ENCODE measurements at places on chromosomes 2 and 18.
A peak's percentile ranks its signal among the peaks of the same experiment; 100 is the strongest.

DNA sequence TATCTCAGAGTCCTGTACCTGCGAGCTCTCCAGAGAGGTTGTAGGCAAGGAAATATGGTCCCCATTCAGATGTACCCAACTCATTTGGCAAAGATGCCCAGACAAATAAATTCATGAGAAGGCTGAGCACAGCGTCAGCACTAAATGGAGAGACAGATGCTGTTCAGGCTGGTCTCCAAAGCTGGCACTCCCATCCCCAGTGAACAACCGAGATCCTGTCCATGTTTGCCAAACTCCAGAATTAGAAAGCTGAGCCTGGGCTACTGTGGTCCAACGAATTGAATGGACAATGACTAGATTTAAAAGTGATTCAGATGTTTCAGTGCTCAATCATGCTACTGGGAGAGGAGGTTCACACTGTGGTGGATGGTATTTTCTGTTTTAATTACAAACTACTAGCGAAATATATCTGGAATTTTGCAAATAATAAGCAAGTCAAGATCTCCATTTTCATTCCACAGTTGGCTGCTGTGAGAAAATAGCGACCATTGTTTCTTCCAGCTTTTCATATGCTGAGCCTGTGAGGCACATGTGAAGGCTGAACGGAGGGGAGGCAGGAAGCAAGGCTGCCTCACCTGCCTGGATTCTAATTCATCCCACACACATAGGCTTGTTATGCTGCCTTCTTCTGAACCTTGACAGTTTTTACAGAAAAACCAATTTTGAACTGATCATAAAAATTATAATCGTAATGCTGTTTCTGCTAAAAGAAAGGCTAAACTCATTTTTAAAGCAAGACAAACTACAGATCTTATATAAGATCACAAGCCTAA, 22.6 kb upstream of the DAPL1 start:
- no peak for DNase-seq
- H3K27ac ChIP-seq, result no peak overlapping the region
- no peaks in the 10 kb centered on the region for H3K4me1 ChIP-seq
- H3K36me3 ChIP-seq, result no peaks in the 10 kb centered on the region
- H3K27me3 ChIP-seq, result no peaks in the 10 kb centered on the region

- no peaks in the 10 kb centered on the region for H3K27me3 ChIP-seq
- DNase-seq, result no peak
- H3K27ac ChIP-seq, result no peak overlapping the region
- H3K36me3 ChIP-seq, result no peaks in the 10 kb centered on the region
- no peaks in the 10 kb centered on the region for H3K4me1 ChIP-seq
Measured at GRCh38 chr2:205405194-205405593, 277.1 kb upstream of the NRP2 start.

GRCh38 chr2:1581965-1582625, 162.2 kb downstream of the PXDN start:
- peaks cover 13% of the 10 kb centered on the region for H3K36me3 ChIP-seq
- DNase-seq, result no peak
- H3K4me1 ChIP-seq, result peaks cover 15% of the 10 kb centered on the region
- peaks cover 12% of the 10 kb centered on the region for H3K27me3 ChIP-seq

DNA sequence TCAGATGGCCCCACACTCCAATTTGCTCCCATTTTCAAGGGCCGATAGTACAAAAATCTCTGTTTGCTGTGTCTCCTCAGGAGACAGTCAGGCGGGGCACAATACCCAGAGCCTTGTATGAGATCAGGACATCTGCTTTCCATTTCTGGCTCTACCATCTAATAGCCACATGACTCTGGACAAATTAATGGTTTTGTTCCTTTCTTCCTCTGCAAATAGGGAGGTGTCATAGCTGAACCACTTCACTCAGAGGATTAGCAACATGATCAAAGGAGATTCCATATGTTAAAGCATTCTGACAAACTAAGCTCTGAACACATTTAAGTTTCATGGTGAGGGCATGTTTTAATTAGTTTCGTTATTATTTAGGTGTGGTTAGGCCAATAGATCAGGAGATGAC, 602.1 kb upstream of the SYT4 start:
- no peaks in the 10 kb centered on the region for H3K4me1 ChIP-seq
- H3K4me3 ChIP-seq, result no peak overlapping the region
- H3K27ac ChIP-seq, result no peak overlapping the region
- no peak for DNase-seq
- no peaks in the 10 kb centered on the region for H3K36me3 ChIP-seq

- no peaks in the 10 kb centered on the region for H3K27me3 ChIP-seq
- H3K27ac ChIP-seq, result no peak overlapping the region
- no peak overlapping the region for H3K4me3 ChIP-seq
Measured at GRCh38 chr18:9417073-9417851, 58.1 kb upstream of the RALBP1 start.

DNA sequence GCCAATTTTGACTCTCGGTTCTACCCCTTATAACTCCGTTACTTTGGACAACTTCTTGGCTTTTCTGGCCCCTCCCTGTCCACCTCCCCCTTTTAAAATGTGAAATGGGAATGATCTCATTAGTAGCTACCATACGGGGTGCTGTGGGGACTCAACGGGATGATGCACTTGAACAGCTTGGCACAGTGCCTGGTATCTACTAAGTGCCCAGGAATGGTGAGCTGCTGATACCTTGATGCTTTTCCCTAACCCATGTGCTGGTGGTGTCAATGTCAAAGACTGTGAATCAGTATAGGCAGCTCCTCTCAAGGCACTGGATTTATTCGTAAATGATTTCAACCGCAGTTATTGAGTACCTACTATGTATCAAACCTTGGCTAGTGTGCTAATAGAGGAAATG, 204.2 kb downstream of the LOXHD1 start:
- peaks cover 2% of the 10 kb centered on the region for H3K27me3 ChIP-seq
- DNase-seq, result no peak
- H3K27ac ChIP-seq, result no peak overlapping the region
- H3K4me1 ChIP-seq, result peaks cover 3% of the 10 kb centered on the region

DNA sequence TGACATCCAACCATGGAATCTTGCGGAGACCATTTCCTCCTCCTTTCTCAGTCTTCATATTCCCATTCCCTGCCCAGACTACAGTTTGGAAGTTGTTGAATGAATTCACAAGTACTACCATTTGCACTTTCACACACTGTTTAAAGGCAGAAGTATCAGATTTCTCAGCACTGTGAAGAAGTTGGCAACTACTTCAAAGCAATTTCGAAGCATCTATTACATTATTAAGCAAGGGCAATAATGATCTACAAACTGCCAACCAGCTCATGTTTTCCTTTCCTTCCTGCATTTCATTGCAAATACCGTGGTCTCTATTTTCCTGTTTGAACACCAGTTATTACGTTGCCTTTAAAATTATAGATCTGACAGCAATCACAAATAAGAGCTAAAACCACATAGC, 105.5 kb downstream of the IRS1 start:
- no peak for DNase-seq
- H3K27me3 ChIP-seq, result no peaks in the 10 kb centered on the region
- H3K27ac ChIP-seq, result no peak overlapping the region

DNA sequence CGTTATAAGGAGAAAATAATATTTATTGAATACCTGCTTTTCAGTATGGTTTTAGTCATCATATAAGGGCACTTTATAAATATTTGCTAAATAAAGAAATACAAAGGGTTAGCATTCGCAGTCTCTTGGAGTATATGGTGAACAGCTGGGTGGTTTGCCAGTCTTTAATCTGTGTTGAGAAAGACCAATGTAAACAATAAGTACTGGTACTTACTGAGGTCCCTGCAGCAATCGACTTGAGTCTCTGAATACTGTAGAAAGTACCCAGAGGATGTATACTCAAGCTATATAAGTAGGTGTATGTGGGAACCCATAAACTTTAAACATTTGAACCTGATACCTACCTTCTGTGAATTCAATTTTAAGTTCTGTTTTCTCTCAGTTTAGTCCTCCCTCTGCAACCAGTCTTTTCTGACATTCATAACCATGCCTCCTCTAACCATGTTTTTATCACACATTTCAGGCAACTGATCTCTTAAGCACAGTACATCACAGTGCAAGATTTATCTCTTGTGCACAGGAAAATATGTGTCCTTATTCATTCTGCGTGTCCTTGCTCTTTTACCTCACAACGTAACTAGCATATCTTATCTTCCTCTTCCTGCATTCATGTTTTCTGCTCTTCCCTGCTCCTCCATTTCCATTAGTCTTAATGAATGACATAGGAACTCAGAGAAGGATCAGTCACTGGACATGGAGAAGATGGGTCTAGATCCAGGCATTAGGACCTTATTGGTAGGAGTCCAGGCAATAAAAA, 21.7 kb downstream of the C18orf63 start:
- no peaks in the 10 kb centered on the region for H3K4me1 ChIP-seq
- H3K27me3 ChIP-seq, result no peaks in the 10 kb centered on the region
- H3K4me3 ChIP-seq, result no peak overlapping the region
- DNase-seq, result no peak

DNA sequence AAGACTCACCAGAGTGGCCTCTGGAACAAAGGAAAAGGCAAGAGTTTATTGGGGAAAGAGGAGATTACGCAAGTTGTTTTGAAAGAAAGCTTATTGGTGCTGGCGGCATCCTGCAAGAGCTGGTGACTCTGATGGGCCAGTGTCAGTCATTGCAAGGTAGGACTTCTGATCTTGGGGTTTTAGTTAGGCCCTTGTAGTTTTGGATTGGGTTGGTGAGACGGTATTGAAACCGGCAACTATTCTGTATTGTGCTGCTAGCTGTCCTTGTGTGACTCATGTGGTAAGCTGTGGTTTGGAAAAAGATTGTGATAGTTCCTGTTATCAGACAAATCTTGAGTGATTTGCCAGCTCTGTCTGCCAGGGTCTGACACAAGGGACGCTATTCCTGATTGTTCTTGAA, 159.1 kb upstream of the PIEZO2 start:
- peaks cover 5% of the 10 kb centered on the region for H3K4me1 ChIP-seq
- no peaks in the 10 kb centered on the region for H3K36me3 ChIP-seq
- H3K27ac ChIP-seq, result no peak overlapping the region
- DNase-seq, result no peak
- H3K4me3 ChIP-seq, result no peak overlapping the region

DNA sequence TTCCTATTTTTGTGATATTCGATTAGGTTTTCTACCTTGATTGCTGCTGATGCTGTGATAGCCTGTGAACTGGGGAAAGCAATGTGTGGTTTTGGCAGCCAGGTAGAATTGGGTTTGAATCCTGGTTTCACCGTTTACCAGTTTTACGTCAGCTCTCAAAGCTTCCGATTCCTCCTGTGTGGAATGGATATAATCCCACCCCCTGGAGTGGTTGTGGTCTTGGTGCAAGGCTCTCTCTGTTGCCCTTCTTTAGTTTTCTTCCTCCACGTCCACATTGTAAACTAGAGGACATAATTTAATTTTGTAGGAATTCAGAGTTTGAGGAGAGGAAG, 45.0 kb downstream of the PHLPP1 start:
- DNase-seq, result no peak
- H3K36me3 ChIP-seq, result peaks cover 4% of the 10 kb centered on the region
- H3K27ac ChIP-seq, result peak overlapping the region; percentile 57

GRCh38 chr2:231874944-231875343, 51.3 kb downstream of the NPPC start:
- no peak for DNase-seq
- H3K27ac ChIP-seq, result no peak overlapping the region
- H3K4me3 ChIP-seq, result no peak overlapping the region
- peaks cover 1% of the 10 kb centered on the region for H3K4me1 ChIP-seq
- H3K27me3 ChIP-seq, result peaks cover 4% of the 10 kb centered on the region

- no peak overlapping the region for H3K27ac ChIP-seq
- no peak for DNase-seq
- H3K4me1 ChIP-seq, result peaks cover 7% of the 10 kb centered on the region
- H3K27me3 ChIP-seq, result peaks cover 2% of the 10 kb centered on the region
- no peaks in the 10 kb centered on the region for H3K36me3 ChIP-seq
Measured at GRCh38 chr18:2538844-2539243, 32.5 kb downstream of the METTL4 start.

DNA sequence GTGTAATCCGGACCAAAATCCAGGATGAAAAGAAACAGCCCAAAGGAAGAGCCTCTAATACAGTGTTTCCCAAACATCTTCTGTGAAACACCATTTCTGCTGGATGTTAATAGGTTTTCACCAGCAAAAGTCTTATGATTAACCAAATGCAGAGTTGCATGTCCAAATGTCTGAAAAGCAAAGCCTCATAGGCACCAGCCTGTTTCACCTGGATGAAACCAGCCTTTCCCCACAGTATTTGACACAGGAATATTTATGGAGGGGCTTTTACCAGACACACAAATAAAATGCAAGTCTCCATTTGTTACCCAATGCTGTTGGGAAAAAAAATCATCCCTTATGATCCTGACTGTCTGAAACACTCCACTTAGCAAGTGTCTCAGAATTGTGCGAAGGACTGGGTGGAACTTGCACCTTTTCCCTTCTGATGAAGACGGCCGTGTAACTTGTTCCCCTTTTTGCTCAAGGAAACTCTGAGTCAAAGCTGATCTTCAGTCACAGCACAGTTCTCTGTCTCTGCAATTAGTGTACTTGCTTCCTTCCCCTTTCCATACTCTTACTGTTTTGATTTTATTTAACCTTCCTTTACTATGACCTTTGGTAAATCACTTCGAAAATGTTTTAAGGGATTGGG, 70.3 kb upstream of the IL1R2 start:
- no peak overlapping the region for H3K4me3 ChIP-seq
- H3K27me3 ChIP-seq, result peaks cover 5% of the 10 kb centered on the region
- no peaks in the 10 kb centered on the region for H3K4me1 ChIP-seq
- no peak overlapping the region for H3K27ac ChIP-seq
- peaks cover 17% of the 10 kb centered on the region for H3K36me3 ChIP-seq

Measured in endothelial cell (in vitro differentiated cells).